ENCODE measurements at places on chromosomes 13 and 19.
A peak's percentile ranks its signal among the peaks of the same experiment; 100 is the strongest.

- DNase-seq, result no peak
These were observed 3.5 kb upstream of the SLC1A5 start for GRCh38 chr19:46791944-46792343.

GRCh38 chr13:61358599-61358998 lies 57.0 kb downstream of the PCDH20 start:
- DNase-seq, result no peak

GRCh38 chr19:1066748-1067340 lies at the start of gene ARHGAP45:
ARHGAP45 (plus strand) TSS chr19:1067167; CDS start chr19:1067406, 239 bp downstream.
- no peak for DNase-seq

GRCh38 chr13:103067751-103068555 lies 1.7 kb upstream of the SLC10A2 start:
- DNase-seq, result no peak

DNA sequence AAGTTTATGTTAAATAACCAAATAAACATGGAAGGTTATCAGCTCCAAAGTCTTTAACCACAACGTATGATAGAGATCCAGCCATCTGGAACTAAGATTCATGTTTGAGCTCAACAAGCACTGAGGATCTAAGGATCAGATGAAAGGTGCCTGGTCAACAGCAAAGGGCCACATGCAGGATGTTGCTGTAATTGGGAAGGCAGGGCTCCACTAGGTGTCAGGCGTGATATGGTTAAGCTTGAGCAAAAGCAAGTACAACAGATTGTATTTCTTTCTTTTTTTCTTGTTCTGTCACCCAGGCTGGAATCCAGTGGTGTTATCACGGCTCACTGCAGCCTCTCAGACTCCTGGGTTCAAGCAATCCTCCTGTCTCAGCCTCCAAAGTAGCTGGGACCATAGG lies 12.0 kb downstream of the EBPL start:
- no peak for DNase-seq

DNA sequence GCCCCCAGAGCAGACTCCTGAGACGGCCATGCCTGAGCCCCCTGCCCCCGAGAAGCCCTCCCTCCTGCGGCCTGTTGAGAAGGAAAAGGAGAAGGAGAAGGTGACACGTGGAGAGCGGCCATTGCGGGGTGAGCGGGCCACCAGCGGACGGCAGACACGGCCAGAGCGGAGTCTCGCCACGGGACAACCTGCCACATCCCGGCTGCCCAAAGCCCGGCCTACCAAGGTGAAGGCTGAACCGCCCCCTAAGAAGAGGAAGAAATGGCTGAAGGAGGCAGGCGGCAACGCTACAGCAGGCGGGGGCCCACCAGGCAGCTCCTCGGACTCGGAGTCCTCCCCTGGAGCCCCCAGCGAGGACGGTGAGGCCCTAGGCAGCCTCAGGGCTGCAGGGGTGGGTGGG lies 24.1 kb downstream of the RRAS start:
- no peak for DNase-seq

GRCh38 chr19:48637948-48638830 lies 1.0 kb upstream of the DBP start:
- DNase-seq, result peak; percentile 92

DNA sequence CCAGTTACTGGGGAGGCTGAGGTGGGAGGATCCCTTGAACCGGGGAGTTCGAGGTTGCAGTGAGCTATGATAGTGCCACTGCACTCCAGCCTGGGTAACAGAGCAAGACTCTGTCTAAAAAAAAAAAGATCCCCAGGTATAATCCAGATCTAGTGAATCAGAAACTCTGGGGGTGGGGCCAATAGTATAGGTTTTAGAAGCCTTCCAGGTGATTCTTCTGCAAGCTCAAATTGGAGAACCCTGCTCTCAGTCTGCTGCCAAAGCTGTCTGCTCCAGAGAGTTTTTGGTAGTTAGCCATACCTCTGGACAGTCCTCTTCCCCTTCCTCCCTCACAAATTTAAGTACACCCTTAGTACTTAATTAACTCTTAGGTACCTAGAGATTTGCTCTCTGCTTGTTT lies 28.0 kb downstream of the SERP2 start:
- DNase-seq, result no peak

DNA sequence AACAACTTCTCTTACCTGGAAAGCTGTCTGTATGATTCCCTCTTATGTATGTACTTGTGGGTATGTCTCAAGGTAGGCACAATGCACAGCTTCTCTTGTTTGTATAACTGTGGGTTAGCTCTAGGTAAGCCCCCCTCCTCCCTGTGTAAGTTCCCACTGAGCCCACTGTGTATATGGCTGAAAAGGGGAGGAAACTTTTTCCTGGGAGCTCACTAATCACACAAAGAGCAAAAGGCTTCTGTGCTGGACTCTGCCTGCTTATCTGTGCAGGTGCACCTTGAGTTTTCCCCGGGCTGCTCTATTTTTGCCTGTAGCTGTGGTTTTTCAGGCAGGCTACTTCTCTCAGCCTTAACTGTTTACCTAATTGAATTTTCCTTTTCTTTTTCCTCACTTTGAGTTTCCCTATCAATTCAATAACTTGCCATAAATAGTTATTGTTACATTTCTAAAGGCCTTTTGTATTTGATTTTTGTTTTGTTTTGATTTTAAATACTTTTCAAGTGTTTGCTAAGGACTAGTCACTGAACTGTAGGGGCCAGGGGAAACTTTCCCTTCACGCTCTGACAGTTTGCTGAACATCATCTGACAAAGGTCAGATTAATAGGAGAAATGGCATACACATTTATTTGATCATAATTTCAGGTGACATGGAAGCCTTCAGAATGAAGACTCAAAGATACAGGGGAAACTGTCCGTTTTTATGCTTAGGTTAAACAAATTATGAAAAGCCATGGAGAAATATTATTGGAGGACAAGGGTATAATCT lies 423.5 kb upstream of the ATXN8OS start:
- no peak for DNase-seq

DNA sequence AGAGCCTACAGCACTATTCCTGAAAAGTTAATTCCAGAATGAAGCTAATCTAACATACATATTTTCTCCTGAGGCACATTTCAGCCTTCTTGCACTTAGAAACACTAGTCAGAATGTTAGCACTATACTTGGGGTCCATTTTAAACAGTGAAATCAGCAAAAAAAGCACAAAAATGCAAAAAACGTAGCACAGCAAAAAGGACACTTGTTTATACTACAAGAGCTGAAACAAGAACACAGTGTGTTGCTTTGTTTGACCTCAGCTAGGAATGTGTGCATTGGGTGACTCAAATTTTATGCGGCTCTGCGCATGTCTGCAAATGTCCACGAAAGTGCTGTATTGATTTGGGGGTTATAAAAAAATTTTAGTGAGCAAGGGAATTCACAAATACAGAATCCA lies 226.2 kb downstream of the KCNRG start:
- DNase-seq, result no peak

- DNase-seq, result no peak
These were observed 36.8 kb upstream of the CYP2S1 start for GRCh38 chr19:41156207-41156606.

- DNase-seq, result peak; percentile 87
These were observed 1.2 kb downstream of the BLVRB start for GRCh38 chr19:40464059-40465024.

DNA sequence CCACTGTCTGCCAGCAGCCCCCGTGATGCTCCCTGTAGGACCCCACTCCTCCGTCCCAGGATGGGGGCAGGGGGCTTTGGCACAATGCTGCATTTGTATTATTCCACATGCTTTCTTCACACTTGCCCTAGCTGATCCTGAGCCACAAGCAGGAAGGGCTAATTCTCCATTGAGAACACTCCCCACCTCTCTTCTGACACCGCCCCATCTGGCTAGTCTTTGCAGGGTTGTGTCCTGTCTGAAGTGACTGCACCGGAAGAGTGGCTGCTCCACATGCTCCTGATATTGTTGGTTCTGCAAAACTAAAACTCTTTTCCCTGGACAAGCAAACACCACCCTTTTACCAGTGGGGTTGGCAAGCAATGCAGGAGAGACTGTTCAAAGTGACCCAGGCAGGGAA lies 18.0 kb downstream of the ZNF574 start:
- DNase-seq, result no peak

GRCh38 chr13:99383946-99384345 lies 76.7 kb upstream of the GPR183 start:
- DNase-seq, result no peak

DNA sequence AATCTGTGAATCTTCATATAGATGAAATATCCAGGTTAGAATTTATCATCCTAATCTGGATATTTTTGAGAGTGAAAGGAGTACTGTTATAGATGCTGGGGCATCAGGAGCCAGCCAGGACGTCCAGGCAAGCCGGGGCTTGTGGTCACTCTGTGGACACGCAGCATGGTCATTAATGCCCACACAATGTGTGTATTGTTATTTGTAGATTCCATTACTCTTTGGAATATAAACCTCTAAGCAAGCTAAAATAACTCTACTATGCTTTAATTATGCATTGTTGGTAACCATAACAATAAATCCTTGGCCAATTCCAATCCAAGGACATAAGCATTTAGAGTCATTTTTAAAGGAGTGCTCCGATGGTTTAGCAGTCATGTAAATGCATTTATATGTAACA lies 137.9 kb downstream of the TM9SF2 start:
- no peak for DNase-seq

DNA sequence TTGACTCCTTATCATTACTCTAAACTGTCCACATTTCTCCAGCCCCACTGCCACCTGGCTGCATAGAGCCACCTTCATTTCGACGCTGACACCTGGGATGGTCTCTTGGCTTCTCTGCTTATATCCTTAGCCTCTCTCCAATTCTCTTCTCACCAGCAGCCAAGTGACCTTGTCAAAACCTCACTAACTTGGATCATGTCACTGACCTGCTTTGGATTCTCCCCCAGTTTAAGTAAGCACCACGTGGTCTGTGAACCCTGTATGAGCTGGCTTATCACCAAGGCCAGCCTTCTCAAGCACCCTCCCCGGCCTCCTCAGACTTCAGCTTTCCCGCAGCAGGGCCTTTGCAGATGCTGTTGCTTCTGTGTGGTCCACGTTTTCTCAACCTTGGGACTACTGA lies 12.3 kb upstream of the GGACT start:
- no peak for DNase-seq

DNA sequence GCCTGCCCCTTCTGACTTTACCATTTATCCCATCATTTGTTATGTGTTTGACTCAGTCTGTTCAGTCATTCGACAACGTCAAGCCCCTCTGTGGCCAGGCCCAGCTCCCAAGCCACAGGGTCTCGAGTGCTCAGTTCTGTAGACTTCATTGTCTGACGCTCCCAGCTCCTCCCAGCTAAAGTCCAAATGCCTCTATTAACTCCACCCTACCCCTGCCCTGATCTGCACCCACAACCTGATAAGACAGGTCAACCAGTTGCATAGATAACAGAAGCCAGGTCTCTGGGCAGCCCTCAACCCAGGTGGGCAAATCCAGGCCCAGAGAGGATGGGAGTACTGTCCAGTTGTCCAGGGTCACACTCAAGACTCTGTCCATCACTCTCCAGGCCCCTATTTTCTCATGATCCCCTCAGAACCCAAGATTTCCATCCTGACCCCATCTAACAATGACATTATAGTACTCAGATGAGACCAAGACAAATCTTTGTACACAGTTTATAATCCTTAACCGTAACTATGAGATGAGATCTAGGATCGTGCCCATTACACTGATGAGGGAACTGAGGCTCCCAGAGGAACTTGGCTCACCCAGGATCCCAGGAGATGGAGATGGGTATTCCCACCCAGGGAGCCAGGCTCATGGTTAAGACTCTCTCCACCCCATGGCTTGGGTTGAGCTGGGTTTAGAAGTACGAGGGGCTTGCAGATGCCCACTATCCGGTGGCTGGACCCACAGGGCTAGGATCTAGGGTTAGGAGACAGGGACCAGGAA lies 1.1 kb downstream of the TM6SF2 start:
- DNase-seq, result no peak

DNA sequence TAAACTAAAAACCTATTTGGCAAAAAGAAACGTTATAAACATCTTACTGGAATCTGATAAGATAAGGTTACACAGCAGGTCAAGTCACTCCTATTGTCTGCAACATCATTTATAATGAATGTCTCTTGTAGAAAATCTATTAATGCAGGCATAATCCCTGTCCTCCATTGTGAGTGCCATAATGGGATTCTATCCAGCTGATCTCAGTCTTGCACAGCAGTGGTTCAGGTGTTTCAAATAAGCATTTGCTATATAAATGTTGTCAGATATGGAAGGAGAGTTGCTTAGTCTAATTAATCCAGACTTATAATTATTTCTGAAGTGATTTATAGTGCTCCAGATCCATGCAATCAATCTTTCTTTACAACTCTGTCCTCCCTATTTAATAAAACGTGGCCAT lies 186.5 kb upstream of the ATXN8OS start:
- DNase-seq, result no peak

GRCh38 chr13:90769387-90769786 lies 578.1 kb upstream of the MIR17HG start:
- no peak for DNase-seq

GRCh38 chr13:95707442-95708390 lies 30.8 kb downstream of the DNAJC3 start:
- no peak for DNase-seq

GRCh38 chr13:43309311-43309710 lies 285.9 kb downstream of the DNAJC15 start:
- DNase-seq, result no peak

DNA sequence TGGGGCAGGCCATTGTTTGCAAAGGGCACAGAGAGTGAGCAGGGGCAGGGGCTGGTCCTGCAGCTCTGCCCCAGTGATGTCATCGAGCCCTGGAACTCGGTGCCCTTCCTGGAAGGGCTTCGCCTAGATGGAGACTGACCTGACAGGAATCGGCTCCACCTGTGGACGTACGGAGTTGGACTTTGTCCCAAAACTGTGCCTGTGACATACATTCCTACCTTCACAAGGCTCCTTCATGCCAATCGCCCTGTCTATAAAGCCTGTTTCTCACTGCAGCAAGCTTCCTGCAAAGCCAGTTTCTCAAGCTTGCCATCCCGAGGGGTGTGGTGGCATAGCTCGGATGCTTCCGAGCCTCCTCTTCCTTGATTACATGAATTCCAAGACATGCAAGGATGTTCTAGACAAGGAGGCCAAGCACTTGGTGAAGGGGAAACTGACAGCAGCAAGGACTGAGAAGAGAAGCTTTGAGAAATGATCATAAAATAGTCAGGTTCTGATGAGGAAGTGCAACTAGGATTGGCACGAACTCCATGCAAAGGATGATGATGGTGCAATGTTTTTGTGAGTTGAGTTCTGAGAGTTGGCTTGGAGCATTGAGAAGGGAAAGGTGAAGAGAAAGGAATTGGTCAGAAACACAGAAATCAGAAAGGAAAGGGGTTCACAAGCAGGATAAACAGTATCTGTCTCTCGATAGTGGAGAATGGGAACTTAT lies 73.6 kb upstream of the STK24 start:
- no peak for DNase-seq

- peak; percentile 50 for DNase-seq
These were observed 507 bp downstream of the ALG5 start for GRCh38 chr13:36998624-36999041.

DNA sequence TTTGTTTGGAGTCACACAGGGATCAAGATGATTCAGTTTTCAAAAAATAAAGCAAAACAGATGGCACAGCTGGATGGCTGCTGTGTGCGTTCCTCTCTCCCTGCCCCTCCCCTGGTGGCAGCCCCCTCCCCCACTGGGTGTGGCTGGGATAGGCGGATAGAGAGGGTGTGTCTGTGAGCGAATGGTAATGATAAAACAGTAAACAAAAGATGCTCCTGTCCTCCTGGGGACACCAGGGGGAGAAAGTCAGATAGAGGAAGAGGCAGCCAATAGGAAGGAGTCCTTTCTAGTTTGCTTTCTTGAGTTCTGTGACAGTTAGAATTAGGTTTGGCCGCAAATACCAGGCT lies 6.5 kb downstream of the TMEM255B start:
- no peak for DNase-seq

Measured in ovary (tissue), 10 donors.